Activated CD4-positive, alpha-beta T cell treated with anti-CD3 and anti-CD28 coated beads, Interleukin-2, amount 10 ng/mL, durations not matched to agents 24 days and 14 days (primary cell): ENCODE measurements at places on chromosomes 1 and 21. TPM values are rescaled to one million over a fixed set of nuclear protein-coding genes. Genes with fewer than 3 reads are reported as not detected.
A peak's percentile ranks its signal among the peaks of the same experiment; 100 is the strongest.

- no peak overlapping the region for H3K4me3 ChIP-seq
- H3K27ac ChIP-seq, result no peak overlapping the region
- no peaks in the 10 kb centered on the region for H3K27me3 ChIP-seq
- no peak for DNase-seq
- H3K36me3 ChIP-seq, result peaks cover 6% of the 10 kb centered on the region
These were observed 32.8 kb downstream of the C2CD2 start for GRCh38 chr21:41921021-41921420.

DNA sequence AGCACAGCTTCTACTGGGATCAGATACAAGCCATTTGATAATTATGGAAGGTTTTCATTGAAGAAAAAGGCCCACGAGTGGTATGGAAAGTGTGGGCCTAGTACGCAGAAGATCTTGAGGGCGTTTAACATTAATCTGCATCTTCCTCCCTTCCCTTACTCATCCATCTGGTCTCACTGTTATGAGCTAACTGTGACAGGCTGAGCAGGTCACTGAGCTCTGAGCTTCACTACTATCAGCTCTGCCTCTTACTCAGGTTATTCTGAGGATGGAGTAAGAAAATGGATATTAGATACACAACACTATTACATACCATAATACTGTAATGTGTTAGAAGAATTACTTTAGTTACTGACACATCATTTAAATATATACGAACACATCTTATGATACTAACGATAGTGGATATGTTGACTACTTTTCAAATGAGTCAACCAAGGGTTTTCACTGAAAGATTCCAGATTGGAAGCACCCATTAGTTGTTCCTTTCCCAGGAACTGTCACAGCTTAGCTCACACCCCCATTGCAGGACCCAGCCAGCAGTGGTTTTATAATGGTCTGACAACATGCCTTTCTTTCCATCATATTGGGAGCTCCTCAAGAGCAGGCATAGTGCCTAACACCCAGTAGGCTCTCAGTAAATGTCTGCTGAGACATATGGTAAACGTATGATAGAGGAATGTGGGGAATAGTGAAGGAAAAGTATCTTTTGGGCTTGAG is 97.8 kb upstream of the C8B start:
- no peaks in the 10 kb centered on the region for H3K36me3 ChIP-seq
- no peaks in the 10 kb centered on the region for H3K27me3 ChIP-seq
- no peaks in the 10 kb centered on the region for H3K4me1 ChIP-seq
- no peak overlapping the region for H3K4me3 ChIP-seq
- H3K27ac ChIP-seq, result no peak overlapping the region
- DNase-seq, result no peak

GRCh38 chr21:14457762-14458161 is 74.8 kb upstream of the HSPA13 start:
- DNase-seq, result no peak
- H3K4me1 ChIP-seq, result peaks cover 29% of the 10 kb centered on the region
- H3K4me3 ChIP-seq, result no peak overlapping the region
- H3K27me3 ChIP-seq, result no peaks in the 10 kb centered on the region

GRCh38 chr1:241817331-241817792 is 30.6 kb upstream of the EXO1 start:
- no peaks in the 10 kb centered on the region for H3K4me1 ChIP-seq
- no peak overlapping the region for H3K27ac ChIP-seq
- H3K4me3 ChIP-seq, result no peak overlapping the region
- no peak for DNase-seq
- peaks cover 21% of the 10 kb centered on the region for H3K27me3 ChIP-seq

DNA sequence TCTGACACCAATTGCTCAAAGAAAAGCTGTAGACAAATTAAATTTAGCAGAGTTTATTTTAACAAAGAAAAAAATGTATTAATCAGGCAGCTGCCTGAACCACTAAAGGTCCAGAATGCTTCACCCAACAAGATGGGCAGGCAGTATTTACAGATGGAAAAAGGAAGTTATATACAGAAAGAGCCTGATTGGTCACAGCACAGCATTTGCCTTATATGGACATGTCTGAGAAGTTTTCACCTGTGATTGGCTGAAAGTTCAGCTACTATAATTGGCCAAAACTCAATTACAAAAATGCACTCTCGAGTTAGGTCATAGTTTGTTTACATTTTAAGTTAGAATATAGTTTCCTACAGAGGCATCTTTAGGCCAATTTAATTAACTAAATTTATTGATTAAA is 15.1 kb upstream of the FMO1 start:
- DNase-seq, result no peak
- no peaks in the 10 kb centered on the region for H3K4me1 ChIP-seq
- no peak overlapping the region for H3K27ac ChIP-seq
- no peaks in the 10 kb centered on the region for H3K36me3 ChIP-seq

- no peak for DNase-seq
- no peak overlapping the region for H3K27ac ChIP-seq
- no peaks in the 10 kb centered on the region for H3K4me1 ChIP-seq
- H3K4me3 ChIP-seq, result no peak overlapping the region
These were observed 89.2 kb upstream of the DSCAM start for GRCh38 chr21:40936178-40936577.

DNA sequence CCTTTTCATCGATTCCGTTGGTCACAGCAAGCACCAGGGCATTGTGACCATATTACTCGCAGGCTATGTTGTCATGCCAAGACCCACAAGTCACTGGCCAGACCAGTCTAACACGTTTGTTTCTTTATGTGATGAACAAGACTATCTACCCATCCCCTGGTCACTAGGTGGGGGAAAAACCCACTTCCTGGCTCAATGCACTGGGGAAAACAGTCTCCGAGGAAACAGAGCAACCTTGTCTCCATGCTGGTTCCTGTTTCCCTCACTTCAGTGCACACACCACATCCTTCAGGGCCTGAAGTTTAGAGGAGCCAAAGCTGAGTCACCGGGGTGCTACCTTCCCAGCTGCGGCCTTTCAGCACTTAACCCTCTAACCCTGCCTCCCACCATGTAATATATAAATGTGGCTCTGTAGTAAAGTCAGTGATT is 20.9 kb downstream of the ERICH3 start:
- H3K36me3 ChIP-seq, result no peaks in the 10 kb centered on the region
- no peaks in the 10 kb centered on the region for H3K4me1 ChIP-seq
- no peak for DNase-seq
- no peak overlapping the region for H3K27ac ChIP-seq
- no peak overlapping the region for H3K4me3 ChIP-seq
- no peaks in the 10 kb centered on the region for H3K27me3 ChIP-seq

GRCh38 chr1:215453440-215453839 is 113.7 kb upstream of the KCTD3 start:
- H3K27me3 ChIP-seq, result no peaks in the 10 kb centered on the region
- H3K27ac ChIP-seq, result no peak overlapping the region
- DNase-seq, result no peak
- H3K4me1 ChIP-seq, result no peaks in the 10 kb centered on the region
- H3K4me3 ChIP-seq, result no peak overlapping the region

- no peak overlapping the region for H3K27ac ChIP-seq
- DNase-seq, result no peak
- peaks cover 38% of the 10 kb centered on the region for H3K36me3 ChIP-seq
- peak overlapping the region; percentile 8 for H3K4me3 ChIP-seq
These were observed 3.3 kb downstream of the URB1 start for GRCh38 chr21:32389337-32390015.

DNA sequence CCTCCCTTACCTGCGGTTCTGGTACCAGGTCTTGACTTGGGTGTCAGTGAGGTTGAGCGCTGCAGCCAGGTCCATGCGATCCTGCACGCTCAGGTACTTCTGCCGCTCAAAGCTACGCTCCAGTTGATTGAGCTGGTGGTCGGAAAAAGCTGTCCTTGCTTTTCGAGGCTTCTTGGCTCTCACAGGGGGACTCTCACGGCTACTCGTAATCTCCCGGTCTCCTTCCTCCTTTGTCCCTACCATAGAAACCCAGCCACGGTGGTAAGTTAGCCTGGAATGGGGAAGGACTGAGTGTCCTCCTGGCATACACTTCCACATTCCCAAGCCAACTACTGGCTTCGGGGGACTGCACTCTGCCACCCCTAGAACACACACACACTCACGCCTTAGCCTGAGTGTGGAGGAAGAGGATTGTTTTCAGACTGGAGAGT is 2.6 kb downstream of the BARHL2 start:
- H3K4me1 ChIP-seq, result peaks cover 13% of the 10 kb centered on the region
- no peak overlapping the region for H3K4me3 ChIP-seq
- DNase-seq, result no peak

GRCh38 chr1:101363891-101364318 is 127.1 kb downstream of the S1PR1 start:
- H3K36me3 ChIP-seq, result no peaks in the 10 kb centered on the region
- peaks cover 2% of the 10 kb centered on the region for H3K4me1 ChIP-seq
- no peak for DNase-seq

GRCh38 chr1:192877283-192877886 is 68.5 kb downstream of the RGS2 start:
- no peak for DNase-seq
- no peak overlapping the region for H3K4me3 ChIP-seq
- H3K27me3 ChIP-seq, result peaks cover 11% of the 10 kb centered on the region
- no peaks in the 10 kb centered on the region for H3K36me3 ChIP-seq
- H3K27ac ChIP-seq, result no peak overlapping the region
- peaks cover 3% of the 10 kb centered on the region for H3K4me1 ChIP-seq

DNA sequence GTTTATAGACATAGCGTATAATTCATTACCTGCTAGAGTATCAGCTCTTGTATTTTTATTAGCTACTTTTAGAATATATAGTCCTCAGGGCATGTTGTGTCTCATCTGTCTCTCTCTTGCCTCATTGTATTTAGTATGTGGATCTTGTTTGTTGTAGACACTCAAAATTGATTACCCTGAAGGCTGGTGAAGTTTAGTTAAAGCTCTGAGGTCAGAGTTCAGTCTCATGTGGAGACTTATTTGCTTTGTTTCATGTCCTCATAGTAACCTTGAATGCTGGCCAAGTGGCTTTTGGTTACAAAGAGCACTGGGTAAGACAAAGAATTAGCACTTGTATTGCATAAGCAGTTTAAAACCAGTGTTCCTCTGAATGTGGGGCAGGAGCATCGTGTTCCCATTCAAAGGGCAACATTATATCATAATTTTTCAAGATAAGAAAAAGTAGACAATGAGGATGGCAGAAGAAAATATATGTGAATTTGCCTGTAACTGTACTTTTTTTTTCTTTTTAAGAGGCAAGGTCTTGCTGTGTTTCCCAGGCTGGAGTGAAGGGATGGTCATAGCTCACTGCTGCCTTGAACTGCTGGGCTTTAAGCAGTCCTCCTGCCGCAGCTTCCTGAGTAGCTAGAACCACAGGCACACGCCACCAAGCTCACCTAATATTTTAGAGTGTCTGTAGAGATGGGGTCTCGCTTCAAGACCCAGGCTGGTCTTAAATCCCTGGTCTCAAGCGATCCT is 17.4 kb downstream of the CNST start:
- peaks cover 14% of the 10 kb centered on the region for H3K36me3 ChIP-seq
- H3K27ac ChIP-seq, result no peak overlapping the region
- DNase-seq, result no peak

DNA sequence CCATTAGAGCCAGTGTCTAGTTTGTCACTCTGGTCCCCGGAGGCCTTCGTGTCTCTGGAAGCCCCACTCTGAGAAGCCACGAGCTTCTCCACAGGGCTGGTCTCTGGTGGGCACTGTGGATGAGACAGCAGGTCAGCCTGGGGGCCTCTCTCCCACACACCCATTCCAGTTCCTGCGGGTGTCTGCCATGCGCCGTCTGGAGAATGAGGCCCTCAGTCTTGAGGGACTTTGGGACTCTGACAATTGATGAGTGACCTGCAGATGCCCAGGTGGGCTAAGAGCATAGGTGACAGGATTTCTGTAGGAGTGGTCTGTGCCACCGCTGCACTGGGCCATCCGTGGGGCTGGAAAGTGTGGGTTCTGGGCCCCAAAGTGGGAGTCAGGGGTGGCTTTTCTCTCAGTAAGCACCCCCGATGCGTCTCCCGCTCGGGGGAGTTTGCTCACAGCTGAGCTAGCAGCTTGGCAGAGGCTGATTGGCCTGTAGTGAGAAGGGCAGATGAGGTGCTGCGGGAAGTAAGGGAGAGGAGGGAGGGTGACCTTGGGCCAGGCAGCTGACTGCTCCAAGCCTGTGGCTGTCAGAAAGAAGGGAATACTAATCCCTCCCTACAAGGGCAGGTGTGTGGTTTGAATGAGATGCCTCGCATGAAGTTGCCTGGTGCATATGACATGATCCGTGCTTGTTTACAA is 26.4 kb downstream of the LHX4 start:
- H3K27me3 ChIP-seq, result no peaks in the 10 kb centered on the region
- no peak for DNase-seq
- no peaks in the 10 kb centered on the region for H3K36me3 ChIP-seq
- H3K4me1 ChIP-seq, result peaks cover 4% of the 10 kb centered on the region
- no peak overlapping the region for H3K4me3 ChIP-seq

- no peaks in the 10 kb centered on the region for H3K27me3 ChIP-seq
- H3K36me3 ChIP-seq, result peaks cover 7% of the 10 kb centered on the region
- DNase-seq, result peak; percentile 90
- peak overlapping the region; percentile 97 for H3K27ac ChIP-seq
These were observed 833 bp upstream of the RCOR3 start for GRCh38 chr1:211258310-211258755.

GRCh38 chr1:210696709-210697108 is 368.0 kb downstream of the HHAT start:
- H3K27ac ChIP-seq, result no peak overlapping the region
- no peak for DNase-seq

DNA sequence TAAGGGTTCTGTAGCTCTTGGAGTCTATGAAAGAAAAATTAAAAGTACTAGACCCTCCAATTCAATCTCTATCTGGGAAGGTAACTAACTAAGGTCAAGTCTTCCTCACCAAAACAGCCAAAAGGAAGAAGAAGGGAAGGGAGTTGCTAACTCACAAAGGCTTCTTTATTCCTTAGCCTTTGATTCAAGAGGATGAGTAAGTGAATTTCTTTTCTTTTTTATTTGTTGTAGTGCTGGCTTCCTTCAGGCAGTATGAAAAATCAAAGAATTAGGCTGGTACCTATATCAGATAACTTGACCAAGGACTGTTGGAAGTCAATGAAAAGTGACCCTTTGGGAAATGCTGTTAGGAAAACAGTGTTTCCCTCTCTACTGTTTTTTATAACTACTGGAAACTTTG is 144.4 kb upstream of the NRIP1 start:
- no peaks in the 10 kb centered on the region for H3K36me3 ChIP-seq
- H3K4me3 ChIP-seq, result no peak overlapping the region
- no peaks in the 10 kb centered on the region for H3K4me1 ChIP-seq
- H3K27me3 ChIP-seq, result peaks cover 12% of the 10 kb centered on the region

DNA sequence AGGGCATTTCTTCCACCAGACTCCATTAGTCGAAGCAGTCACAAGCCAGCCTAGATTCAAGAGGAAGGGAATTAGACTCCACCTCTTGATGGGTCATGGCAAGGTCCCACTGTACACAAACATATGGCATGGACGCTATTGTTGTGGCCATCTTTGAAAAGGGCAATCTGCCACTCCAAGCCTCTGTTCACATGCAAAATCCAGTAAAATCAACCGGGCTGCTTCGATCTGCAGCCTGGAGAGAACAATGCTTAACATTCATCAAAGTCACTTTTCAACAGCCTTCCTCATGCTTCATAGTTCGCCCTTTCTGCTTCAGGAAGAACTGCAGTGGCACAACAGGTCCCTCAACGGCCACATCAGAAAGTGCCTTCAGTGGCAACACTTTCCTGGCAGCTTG is 28.0 kb upstream of the GJB5 start:
- no peak overlapping the region for H3K4me3 ChIP-seq
- H3K27ac ChIP-seq, result no peak overlapping the region
- DNase-seq, result no peak
- H3K4me1 ChIP-seq, result no peaks in the 10 kb centered on the region

Gene TNNI3K
- not detected in 2 replicates for total RNA-seq

Gene FAM43B
- not detected in 2 replicates for total RNA-seq

Gene RAVER2
- total RNA-seq, result 0.44 and 0.54 TPM in 2 replicates

Gene DPT
- total RNA-seq, result not detected in 2 replicates

Gene NGF
- not detected in 2 replicates for total RNA-seq

Gene HHIPL2
- 0.19 and 0.82 TPM in 2 replicates for total RNA-seq

Gene XCL2
- 44.9 and 46.4 TPM in 2 replicates for total RNA-seq

Gene APOBEC4
- not detected in 2 replicates for total RNA-seq
